MV-4-11 (cell line): ENCODE measurements at places on chromosomes 12 and 14.

DNA sequence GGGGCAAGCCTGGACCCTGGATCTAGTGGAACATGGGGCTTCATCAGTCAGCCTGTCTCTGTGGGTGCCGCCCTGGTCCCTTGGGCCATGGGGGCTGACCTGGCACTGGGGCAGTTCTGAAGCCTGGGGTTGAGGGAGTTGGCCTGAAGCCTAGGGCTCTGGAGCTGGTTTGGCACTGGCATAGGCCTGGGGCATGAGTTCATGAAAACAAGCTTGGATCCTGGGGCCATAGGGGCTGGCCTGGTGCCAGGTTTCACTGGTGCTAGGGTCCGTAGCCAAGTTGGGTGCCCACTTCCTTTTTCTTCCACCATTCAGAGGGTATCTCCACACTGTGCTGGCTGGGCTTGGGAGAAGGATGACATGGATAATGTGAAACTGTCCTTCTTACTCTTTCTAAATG lies 26.6 kb upstream of the ANO4 start:
- DNase-seq, result no peak

DNA sequence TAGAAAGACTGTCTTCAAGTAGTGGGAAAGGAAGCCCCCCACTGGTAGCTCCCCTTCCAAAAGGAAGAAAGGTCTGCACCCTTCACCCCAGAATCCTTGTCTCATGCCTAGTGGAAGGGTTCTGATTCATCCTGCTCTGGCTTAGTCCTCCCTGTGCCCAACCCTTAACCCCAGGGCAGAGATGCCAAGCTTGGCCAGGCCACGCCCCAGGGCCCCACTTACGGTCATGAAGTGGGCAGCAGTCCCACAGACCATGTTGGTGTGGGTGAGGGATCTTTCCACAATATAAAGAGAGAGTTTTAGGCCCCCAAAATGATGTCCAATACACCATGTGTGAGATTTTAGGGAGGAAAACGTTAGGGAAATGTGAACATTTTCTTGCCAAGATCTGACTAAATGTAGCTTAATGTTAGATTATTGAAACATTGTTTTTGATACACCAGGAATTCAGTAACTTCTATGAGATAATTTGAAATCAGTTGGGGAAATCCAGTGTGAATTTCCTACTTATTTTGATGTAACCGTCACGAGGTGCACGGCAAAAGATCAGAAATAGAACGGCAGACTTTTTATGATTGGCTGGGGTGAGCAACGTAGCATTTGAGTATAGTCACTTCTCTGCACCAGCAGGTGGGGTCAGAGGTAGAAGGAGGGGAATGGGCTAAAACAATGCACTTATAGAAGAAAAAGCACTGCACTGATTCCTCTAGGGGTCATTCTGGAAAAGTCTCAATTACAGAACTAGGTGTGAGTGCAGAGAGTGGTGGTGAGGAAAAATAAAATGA lies 8.2 kb upstream of the SSPN start:
- no peak for DNase-seq

- DNase-seq, result peak; percentile 98
Measured at GRCh38 chr14:92400579-92401444, 77.8 kb downstream of the SLC24A4 start.

GRCh38 chr12:121769831-121770301 lies 23.6 kb downstream of the RHOF start:
- DNase-seq, result peak; percentile 80

DNA sequence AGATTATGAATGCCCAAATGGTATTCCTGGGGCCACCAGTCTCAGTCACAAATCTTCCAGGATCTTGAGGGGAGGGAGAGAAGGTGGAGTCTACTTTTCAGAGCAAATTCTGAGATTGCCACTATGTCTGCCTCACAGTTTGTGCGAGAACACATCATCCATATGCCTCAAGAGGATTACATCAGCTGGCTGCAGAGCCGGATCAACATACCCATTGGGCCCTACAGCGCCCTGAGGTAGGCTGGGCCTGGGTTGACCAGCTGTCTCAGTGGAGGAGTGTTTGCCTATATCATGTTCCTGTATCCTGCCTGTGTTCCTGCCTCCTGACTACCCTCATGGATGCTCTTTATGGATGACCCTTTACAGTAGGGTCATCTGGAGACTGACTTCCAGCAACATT lies 53.1 kb upstream of the TMEM233 start:
- DNase-seq, result no peak

DNA sequence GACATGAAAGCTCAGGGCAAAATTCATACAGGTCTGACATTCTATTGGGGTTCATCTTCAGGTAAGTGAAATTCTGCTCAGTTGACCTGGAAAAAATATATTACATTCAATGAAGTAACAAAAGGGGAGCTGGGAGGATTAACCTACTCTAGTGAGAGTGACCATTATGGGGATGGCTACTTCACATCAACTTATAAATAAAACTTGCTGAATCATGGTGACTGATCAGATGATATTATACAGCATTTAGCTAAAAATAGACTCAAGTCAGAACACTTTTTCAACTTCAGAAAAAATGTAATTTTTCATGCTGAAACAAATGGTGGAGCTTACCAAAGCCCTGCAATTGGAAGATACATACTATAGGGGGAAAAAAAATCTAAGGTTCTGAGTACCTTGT lies 800.2 kb downstream of the FSCB start:
- no peak for DNase-seq
